ENCODE measurements at places on chromosomes 7 and 10. TPM values are rescaled to one million over a fixed set of nuclear protein-coding genes. Genes with fewer than 3 reads are reported as not detected.

ICA1 gene
- 4.3 TPM for total RNA-seq

PRSS37 gene
- not detected for total RNA-seq

CYP2C19 gene
- not detected for total RNA-seq

DNA sequence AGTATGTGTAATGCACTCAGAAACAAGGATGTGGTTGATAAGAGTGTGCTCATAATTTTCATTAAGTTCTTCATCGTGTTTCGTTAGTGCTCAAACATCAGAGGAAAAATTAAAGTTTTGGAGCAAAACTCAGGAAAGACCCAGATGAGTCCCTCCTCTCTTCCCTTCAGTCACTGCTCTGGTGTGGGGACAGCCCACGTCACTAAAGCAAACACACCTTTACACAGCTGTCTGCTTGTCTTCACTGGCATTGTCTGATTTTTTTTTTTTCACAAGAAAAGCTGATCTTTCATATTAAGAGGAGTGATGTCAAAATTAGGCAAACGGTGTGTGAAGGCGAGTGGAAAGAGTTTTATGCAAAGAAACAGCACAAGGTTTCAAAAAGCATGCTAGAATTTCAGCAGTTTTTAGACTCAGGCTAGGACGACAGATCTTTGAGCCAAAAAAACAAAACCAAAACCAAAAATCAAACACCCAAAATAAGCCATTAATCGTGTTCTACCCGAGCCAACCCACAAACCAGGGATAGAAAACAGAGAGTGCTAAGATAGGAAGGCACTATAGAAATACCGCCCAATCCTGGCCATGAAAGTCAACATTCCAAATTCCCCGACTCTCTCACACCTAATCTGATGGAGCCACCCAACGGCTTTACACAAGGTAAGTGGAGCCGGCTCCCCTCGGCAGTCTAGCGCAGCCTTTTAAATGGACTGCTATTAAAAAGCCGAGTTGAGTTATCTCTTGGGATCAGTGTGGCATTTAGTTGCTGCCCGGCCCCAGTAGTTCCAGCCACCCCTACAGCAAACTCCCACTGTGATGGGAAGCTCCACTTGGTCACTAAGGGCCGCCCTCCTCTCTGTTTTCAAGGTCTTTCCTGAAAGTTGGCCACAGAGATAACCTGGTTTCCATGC is 27.9 kb upstream of the GATA3 start:
- DNase-seq, result no peak

GRCh38 chr10:29849126-29849833 is 210.1 kb downstream of the JCAD start:
- DNase-seq, result no peak

DNA sequence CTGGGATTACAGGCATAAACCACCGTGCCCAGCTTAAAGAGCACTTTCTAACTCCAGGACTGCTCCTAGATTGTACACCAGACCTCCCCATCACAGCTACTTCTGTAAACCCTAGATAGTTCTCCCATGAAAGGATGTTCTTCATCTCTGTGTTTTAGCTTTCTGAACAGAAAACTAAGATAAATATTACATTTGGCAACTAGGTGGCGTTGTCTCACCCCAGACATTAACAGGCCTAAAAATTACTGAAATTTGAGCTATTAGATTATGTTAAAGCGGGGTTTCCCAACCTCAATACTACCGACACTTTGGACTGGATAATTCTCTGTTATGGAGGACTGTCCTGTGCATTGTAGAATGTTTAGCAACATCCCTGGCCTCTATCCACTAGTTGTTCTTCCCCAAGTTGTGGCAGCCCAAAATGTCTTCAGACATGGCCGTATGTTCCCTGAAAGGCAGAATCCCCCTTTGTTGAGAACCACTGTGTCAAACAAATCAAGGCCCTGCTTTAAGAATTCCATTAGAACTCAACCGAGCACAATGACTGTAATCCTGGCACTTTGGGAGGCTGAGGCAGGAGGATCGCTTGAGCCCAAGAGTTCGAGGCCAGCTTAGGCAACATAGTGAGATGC is 19.1 kb downstream of the ATOH7 start:
- no peak for DNase-seq

DNA sequence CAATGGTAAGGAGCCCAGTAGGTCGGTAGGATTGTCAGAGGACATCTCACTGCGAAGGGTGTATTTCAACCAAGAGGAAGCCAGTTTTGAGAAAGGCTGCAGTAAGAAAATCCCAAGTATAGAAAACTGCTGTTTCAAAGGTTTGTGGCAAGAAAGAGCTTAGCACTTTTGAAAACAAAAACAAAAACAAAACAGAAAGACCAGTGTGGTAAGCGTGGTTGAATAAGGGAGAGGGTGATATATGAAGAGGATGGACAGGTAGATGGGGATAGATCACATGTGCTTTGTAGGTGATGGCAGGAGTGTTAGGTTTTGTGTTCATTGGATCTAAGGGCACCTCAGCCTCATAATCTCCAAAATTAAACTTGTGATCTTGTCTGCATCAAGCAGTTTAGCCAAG is 141.6 kb upstream of the WNT16 start:
- no peak for DNase-seq

DNA sequence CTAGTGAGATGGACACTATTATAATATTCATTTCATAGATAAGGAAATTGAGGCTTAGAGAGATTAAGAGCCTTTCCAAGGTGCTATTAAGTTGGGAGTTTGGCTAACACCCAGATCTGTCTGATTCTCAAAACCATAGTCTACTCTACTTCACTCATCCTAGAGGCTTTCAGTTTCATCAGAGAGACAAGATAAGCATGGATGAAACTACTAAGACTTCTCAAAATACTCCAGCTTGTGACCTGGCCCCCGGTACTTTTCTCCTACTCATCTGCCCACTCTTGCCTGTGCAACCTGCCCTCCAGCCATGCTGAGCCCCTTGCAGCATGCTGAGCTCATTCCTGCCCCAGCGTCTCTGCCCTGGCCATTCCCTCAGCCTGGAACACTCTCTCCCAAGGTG is 12.2 kb upstream of the SLC35B4 start:
- no peak for DNase-seq

- DNase-seq, result no peak
Observed at GRCh38 chr10:22643775-22644174, 70.6 kb downstream of the PIP4K2A start.
